CD4-positive, alpha-beta T cell treated with Interleukin-2 at 100 ng/mL for 4 hours (primary cell): ENCODE measurements at places on chromosomes 16 and 17.

DNA sequence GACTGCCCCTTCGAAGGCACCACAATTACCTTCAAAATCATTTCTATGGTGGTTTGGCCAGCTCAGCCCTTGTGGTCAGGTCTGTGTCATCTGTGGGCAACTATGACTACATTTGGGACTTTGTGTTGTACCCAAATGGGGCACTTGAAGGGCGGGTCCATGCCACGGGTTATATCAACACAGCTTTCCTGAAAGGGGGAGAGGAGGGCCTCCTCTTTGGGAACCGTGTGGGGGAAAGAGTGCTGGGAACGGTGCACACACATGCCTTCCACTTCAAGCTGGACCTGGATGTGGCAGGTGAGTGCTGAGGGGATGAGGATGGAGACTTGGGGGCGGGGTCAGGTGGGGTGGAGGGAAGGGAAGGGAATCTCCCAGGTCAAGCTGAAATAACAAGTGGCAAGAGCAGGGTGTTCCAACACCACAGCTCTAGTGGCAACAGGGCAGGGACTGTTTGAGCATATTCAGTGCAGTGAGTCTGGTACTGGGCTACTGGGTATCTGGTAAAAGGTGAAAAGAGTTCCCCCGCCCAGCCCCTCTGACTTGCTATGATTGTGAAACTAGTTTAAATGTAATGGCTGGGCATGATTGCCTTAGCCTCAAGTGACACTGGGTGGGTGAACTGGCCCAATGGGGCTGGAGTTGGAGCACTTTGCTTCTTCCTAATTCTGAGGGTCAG lies 1.7 kb downstream of the AOC2 start:
- DNase-seq = peak; percentile 27

- DNase-seq = no peak
Observed at GRCh38 chr17:77802811-77803220, 155.7 kb upstream of the TNRC6C start.

GRCh38 chr17:60141111-60142018 lies 8.4 kb upstream of the CA4 start:
- no peak for DNase-seq

DNA sequence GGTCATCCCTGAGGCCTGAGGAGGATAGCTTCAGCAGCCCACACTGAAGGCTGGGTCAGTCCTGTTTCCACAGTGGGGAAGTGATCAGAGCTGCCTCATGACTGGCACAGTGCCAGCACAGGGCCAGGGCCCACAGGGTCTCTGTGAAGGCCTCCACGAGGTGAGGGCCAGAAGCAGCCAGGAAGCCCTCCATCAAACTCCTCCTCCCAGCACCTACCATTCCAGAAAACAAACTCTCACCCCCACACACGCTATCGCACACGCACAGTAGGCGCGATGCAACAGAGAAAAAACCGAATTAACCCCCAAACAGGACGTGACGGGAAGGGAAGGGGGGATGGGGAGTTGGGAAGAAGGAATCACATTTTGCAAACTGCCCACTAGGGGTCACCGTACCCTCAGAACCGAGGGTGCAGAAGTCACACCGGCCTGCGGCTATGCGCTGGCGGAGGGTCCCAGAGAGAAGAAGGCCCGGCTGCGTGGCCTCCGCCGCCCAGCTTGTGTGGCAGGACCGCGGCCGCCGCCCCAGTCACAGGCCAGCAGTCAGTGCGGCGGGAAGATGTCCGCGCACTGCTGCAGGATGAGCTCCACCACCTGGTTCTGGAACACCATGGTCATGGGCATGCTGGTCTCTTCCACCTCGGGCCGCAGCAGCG lies 37.6 kb downstream of the ARHGAP27 start:
- peak; percentile 49 for DNase-seq
